T-helper 17 cell (primary cell): ENCODE measurements at places on chromosomes 4 and X.
A peak's percentile ranks its signal among the peaks of the same experiment; 100 is the strongest.

DNA sequence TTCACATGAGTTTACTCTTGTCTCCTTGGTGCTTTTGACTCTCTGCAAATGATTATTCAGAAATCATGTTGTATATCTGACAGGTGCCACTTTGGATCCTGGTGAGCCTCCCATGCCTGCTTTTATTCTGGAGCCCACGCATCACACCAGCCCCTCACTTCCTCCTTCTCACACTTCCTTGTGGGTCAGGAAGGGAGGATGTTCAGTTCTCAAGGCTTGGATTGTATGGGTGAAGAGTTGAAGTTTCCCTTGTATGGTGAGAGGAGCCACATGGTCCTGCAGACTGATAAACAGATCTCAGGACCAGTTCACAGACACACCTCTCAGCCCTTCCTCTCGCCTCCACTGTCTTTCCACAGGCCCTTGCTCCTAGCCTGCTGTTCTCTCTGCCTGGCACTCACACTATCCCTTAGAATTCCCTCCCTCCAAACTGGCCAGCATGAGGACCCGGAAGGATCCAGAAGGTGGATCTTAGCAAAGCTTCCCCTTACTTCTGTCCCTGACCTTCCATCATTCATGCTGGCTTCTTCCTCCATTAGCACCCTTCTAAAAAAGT lies 92.1 kb downstream of the STK32B start:
- no peak for DNase-seq

GRCh38 chr4:187075514-187075913 lies 351.9 kb upstream of the FAT1 start:
- no peak for DNase-seq

GRCh38 chrX:133546441-133546840 lies 131.2 kb upstream of the GPC4 start:
- no peak for DNase-seq

- DNase-seq = peak; percentile 64
These were observed 1.5 kb downstream of the BRWD3 start for GRCh38 chrX:80807992-80808735.

- DNase-seq = no peak
These were observed 53.7 kb downstream of the TRIM2 start for GRCh38 chr4:153257991-153258390.

DNA sequence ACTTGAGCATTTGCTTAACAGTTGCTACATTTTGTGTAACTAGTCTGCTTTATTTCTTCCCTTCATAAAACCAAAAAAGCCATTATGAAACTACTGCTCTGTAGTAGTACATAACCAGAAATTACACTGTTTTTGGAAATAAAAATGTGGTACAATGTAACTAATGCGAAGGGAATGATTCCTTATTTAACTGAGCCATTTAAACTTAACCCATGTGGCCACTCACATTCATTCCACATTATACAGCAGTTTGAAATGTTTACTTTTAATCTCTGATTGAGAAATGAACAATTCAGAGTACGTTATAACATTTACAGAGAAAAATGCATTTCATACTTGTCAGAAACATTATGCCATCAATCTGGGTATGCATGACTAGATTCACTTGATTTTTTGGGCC lies 94.2 kb downstream of the NYX start:
- no peak for DNase-seq

- DNase-seq = no peak
These were observed 148.6 kb upstream of the FMR1 start for GRCh38 chrX:147763131-147763530.

DNA sequence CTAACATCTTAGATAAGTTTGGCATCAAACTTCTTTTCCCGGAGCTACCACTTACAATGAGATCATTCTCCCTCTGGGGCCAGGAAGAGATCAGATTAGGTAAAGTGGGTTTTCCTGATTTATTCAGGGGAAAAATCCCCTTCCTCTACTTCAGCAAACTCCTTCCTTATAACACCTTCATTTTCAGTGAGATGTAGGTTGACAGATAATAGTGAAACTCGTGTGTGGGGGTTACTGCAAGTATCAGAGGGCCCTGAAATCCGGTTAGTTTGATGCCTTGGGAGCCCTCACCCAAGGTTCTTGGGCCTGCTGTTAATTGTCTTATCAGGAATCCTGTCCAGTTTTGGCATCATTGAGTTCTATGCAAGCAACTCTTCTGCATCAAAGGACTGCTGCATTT lies 10.8 kb downstream of the FTHL17 start:
- no peak for DNase-seq

- no peak for DNase-seq
These were observed 286.5 kb downstream of the GLUD2 start for GRCh38 chrX:121333942-121334341.

GRCh38 chr4:75345423-75345822 lies 168.8 kb downstream of the RCHY1 start:
- DNase-seq = no peak

GRCh38 chr4:174586651-174587050 lies 64.4 kb upstream of the HPGD start:
- DNase-seq = no peak

GRCh38 chr4:182770996-182771514 lies 146.1 kb downstream of the DCTD start:
- no peak for DNase-seq

- no peak for DNase-seq
These were observed 188.3 kb downstream of the SH3BGRL start for GRCh38 chrX:81390237-81390636.

- DNase-seq = no peak
These were observed 234.7 kb downstream of the OR13H1 start for GRCh38 chrX:131778269-131779218.

- DNase-seq = no peak
These were observed 30.4 kb downstream of the ARHGEF6 start for GRCh38 chrX:136750364-136750763.

DNA sequence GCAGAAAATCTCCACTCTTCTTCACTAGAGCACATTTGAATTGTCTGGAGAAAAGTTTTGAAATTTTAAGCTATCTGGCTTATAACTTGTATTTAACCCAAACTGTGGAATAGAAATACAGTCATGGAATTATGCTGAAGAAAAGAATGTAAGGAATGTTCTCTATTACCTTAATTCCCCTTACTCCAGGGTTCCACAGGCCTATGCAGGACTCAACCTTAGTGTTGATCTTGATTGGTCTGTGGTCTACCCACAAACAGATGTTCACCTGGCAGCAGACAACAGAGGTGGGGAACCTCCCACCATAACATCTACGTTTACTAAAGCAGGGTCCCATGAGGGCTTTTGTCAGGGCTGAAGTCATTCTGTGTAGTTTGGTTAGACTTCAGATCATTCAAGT lies 189.3 kb upstream of the GPRIN3 start:
- DNase-seq = no peak

GRCh38 chr4:109319684-109320083 lies 17.2 kb upstream of the COL25A1 start:
- DNase-seq = no peak

GRCh38 chr4:158186815-158187214 lies 14.0 kb upstream of the GASK1B start:
- no peak for DNase-seq

- DNase-seq = no peak
These were observed 61.3 kb downstream of the CLNK start for GRCh38 chr4:10623241-10623640.

DNA sequence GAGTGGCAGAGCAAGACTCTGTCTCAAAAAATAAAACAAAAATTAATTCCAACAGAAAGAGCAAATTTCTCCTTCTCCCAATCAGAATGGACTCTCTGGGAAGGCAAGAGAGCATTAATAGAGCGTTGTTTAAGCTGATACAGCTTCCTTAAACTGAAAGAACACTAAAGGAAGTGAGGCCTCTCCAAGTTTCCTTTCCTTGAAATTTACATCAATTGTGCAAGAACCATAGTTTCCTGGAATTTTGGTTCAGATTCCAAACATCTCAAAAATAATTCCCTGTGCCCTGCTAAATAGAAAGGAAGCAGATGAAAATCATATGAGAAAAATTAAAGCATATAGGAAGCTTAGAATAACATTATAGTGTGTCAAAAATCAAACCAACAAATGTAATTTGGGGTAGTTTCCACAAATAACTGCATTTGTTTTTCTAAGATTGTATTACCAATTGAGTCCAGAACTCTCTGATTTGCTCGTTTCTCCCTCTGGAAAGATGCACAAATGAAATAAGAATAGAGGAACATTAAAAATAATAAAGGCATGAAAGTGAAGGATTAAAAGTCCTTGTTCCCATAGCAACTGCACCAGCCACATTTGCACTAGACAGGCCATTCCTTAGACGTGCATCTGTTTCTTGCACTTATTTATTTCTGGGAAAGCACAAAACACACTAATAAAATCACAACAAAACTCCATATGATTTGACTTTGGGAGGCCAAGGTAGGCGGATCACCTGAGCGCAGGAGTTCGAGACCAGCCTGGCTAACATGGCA lies 3.7 kb upstream of the FAM241A start:
- DNase-seq = no peak

GRCh38 chr4:150033081-150033480 lies 45.2 kb upstream of the DCLK2 start:
- no peak for DNase-seq

- DNase-seq = no peak
These were observed 165.0 kb downstream of the FHIP1A start for GRCh38 chr4:151573945-151574344.

GRCh38 chrX:28979877-28980276 lies 392.6 kb downstream of the IL1RAPL1 start:
- no peak for DNase-seq

DNA sequence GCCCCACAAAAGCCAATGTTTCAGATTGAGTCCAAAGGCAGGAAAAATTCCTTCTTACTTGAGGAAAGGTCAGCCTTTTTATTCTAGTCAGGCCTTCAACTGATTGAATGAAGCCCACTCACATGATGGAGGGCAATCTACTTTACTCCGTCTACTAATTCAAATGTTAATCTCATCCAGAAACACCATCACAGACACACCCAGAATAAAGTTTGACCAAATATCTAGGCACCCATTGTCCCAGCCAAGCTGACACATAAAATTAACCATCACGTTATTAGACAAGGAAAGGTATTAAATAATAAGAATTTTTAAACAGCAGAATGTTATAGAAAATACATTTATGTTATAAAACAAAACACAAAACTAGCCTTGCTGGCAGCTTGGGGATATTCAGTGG lies 32.9 kb upstream of the SMIM10L2A start:
- DNase-seq = no peak

DNA sequence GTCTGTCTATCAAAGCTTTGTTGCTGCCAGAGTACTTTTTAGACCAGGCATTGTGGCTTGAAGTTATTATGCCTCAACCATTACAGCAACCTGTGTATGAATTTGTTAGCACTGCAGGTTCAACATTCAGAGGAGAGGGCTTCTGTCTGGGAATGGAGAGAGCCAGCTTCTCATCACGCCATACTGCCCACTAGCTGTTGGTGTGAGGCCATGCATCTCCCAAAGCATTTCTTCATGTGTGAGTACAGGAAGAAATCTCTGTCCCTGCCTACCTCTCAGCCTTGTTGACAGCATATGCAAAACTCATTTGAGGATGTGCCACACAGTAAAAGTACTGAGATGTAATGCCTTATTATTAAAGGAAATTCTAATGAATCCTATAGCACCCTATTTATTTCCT lies 76.9 kb upstream of the PPARGC1A start:
- no peak for DNase-seq

GRCh38 chr4:38386654-38387188 lies 277.3 kb upstream of the KLF3 start:
- DNase-seq = no peak

- no peak for DNase-seq
These were observed 192.9 kb upstream of the CTSO start for GRCh38 chr4:156146571-156146970.

GRCh38 chr4:101186567-101187184 lies 160.7 kb downstream of the PPP3CA start:
- no peak for DNase-seq

DNA sequence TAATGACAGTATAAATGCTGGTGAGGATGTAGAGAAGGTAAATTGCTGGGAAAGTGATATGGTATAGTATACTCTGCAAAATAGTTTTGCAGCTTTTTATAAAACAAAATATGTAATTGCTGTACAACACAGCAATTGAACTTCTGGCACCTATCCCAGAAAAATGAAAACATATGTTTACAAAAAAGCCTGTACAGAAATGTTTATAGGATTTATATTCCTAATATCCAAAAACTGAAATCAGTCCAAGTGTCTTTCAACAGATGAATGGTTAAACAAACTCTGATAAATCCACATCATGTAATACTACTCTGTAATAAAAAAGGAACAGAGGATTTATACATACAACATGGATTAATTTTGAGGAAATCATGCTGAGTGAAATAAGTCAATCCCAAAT lies 198.4 kb upstream of the ACTRT1 start:
- no peak for DNase-seq

DNA sequence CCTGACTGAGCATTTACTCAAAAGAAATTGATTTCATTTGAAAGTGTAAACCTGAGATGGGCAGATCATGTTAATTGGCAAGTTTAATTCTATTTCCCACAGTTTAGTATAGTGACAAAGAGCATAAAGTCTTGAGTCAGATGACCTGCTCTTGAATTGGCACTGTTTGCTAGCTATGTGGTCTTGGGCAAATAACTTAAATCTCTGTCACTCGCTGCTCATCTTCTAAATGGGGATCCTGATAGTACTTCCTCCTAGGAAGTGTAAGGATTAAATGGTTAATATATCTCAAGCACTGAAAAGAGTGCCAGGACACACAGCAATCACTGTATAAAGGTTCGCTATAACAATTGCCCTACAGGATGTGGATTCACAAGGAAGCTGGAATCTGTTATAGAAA lies 242.8 kb upstream of the JADE1 start:
- DNase-seq = no peak

DNA sequence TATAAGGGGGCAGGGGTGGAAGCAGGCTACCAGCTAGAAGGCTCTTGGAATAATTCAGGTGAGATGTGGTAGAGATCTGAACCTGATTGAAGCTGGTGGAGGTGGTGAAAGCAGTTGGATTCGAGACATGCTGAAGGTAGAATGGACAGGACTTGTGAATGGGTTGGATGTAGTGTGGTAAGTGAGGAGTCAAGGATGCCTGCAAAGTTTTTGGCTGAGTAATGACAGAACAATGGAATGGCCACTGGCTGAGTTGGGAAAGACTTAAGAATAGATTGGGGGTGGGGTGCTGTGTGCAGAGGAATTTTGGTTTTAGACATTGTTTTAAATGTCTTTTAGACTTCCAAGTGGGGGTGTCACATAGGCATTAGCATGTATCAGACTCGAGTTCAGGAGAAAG lies 33.5 kb downstream of the HPF1 start:
- no peak for DNase-seq
